ENCODE measurements at places on chromosomes 2 and 18. TPM values are rescaled to one million over a fixed set of nuclear protein-coding genes. Genes with fewer than 3 reads are reported as not detected.

DNA sequence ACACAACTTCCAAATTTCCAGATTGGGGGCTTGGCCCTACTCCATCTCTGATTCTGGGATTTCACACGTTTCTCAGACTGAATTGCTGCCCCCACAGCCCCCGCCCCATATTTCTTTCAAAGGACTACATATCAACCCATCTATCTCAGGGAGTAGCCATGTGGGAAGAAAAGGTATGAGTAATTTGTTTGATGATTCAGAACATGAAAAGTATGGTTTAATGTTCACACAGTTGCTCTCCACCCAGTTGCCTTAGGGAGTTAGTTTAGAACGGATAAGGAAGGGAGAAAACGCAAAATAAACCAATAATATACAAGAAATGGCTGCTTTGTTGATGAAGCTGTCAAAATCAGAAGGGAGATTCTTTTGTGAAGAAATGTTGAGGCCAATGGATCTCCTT, 145.1 kb downstream of the PIEZO2 start:
- peak; percentile 37 for DNase-seq

Gene DYSF
- 5.9 TPM for total RNA-seq

- no peak for DNase-seq
These were observed 123.7 kb upstream of the SATB2 start for GRCh38 chr2:199581408-199581807.

DNA sequence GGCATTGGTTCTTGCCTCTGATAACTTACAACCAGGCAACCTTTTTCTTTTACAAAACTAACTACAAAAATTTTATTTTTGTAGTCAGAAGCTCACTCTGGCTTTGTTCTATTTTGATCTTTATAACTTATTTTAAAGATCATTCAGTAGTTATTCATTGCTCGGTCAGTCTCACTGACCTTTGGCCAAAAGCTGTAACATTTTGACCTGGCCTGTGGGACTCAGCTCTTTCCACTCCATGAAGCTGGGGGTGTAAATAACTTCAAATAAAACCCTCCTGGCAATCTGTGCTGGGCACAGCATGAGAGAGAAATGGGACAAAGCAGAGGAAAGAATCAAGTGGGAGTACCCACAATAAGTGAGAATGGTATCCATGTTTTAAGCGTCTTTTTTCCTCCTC, 380.7 kb downstream of the SETBP1 start:
- DNase-seq = no peak

Gene SANBR
- 17.3 TPM for total RNA-seq

DNA sequence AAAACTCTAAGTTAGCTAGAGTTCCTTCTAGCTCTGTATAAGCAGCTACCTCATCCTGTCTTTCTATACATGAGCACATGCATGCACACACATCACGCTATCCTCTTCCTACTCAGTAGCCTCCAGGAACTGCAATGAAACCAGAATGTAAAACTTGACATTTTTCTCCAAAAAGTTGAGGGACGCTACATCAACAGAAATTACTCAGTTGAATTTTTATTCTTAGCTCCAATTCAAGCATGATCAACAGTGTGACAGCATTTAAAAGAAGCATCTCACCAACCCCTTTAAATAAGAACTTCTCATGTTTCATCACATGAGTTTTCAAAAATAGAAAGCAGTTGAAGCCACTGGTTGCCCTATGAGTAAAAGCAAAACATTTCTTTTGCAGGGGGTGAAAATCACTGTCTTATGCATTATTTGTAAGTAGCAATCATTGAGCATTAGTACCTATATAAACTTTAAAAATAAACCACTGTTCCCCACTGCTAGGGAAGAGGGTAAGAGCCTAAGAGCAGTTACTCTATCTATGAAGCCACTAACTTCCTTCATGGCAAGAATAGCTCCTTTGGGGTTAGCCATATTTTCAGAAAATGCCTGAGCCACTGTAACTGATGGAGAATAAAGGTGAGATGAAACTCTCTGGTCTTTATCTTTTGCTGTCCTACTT, 77.9 kb upstream of the ARL5A start:
- DNase-seq = no peak

Gene TMEM150A
- 4.0 TPM for total RNA-seq

- DNase-seq = no peak
These were observed 135.8 kb upstream of the APCDD1 start for GRCh38 chr18:10318691-10318970.

DNA sequence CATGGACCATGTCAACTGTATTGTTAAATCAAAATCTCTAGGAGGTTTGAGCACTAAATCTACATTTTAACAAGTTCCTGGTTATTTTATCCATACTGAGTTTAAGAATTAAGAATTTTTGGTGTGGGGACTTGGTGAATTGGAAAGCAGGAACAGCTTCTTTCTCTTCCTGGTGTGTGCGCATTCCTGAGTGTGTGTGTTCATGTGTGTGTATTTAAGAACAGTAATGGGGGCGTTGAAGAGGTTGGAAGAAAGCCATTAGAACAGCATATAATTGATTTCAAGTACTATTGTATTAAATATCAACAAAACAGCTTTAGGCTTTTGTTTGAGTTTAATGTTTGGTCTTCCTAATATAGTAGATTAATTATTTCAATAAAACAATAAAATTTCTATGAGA, 801.3 kb upstream of the ID2 start:
- DNase-seq = no peak

- DNase-seq = no peak
These were observed 41.1 kb upstream of the SCYGR1 start for GRCh38 chr2:227428731-227429285.

DNA sequence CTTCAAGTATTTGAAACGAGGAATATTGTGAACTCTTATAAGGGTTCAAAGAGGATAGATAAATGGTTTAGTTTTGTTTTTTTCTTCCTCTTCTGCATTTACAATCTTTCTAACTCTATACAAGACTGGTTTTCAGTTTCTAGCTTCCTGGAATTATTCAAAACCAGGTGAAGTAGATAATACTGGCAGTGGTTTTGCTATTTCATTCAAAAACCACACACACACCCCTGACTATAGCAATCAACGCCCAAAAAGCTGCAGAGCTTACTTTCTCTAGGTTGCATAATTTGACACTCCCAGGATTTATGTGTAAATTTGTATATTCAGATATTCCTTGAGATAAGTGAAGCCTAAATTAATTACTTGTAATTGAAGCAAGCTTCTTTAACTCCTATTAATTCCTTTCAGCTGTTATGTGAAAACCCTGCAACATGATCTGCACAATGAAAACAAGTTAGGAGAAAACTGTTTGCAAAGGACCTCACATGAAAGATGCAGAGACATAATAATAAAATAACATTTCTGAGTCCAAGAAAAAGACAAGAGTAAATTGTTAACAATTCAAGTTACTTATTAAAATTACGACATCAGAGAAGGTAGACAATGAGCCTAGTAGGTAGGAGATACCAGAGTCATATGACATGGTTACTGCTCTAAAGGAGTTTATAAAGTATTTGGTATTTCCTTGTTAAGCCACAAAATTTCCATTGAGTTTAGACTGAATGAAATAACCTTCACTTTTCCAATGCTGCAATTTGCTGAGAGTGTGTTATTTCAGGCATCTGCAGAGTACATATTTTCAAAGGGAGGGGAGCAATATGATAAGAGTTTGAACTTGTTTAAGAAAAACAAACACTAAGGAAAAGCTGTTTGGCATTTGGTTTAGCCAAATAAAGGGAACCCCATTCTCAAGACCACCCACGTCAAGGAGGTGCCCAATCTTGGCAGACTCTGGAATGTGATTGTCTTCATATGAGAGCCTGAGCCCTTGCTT, 1.6 kb upstream of the NFE2L2 start:
- no peak for DNase-seq

DNA sequence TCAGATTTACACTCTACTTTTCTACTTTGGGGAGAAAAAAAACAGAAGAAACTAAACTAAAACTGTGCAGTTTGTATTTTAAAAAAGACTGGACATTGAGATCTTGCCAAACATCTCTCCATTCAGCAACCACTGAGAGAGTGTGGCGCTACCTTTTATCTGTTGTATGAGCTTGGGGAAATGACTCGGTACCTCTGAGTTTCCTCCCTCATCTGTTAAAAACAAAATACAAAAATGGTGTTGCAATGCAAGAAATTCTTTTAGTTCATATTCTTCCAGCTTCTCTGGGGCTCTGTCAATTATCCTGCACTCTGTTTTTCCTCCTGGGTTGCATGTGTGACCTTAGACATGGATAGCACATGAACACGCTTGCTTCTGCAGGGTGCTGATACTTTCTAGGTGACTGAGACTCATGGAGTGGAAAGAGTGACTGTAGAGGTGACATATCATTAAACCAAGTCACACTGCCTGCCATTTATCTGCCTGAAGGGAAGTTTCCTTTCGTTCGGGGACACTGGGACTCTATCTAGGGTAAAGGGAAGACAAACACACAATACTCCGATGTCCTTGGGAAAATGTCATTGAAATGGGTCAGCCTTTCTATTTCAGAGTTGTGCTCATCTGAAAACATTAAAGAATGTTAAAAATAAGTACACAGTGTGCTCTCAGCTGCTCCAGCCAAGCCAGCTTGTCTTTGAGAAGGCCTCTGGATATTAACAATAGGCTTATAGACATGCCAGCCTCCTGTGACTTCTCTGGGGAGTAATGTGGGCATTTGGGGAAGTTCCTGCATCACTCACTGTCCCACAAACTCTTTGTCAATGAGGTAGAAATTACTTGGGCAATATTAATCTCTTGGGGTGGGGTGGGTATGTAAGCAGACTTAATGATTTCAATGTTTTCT, 91.4 kb downstream of the TRIB2 start:
- no peak for DNase-seq

Gene TMEM198
- 2.4 TPM for total RNA-seq

DNA sequence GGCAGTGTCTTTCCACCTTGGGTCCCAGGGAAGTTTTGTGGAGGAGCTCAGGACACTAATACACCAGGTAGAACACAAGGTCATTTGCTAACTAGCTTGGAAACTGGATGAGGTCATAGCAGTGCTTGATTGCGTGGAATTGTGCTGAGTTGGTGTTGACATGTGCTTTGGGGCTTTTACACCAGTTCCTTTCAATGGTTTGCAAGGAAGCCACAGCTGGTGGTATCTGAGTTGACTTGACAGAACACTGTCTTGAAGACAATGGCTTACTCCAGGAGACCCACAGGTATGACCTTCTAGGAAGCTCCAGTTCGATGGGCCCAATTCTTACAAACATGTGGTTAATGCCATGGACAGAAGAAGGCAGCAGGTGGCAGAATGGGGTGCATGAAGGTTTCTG, 5.9 kb downstream of the CTLA4 start:
- DNase-seq = no peak

GRCh38 chr2:69330781-69331180, 56.2 kb downstream of the GFPT1 start:
- DNase-seq = no peak

DNA sequence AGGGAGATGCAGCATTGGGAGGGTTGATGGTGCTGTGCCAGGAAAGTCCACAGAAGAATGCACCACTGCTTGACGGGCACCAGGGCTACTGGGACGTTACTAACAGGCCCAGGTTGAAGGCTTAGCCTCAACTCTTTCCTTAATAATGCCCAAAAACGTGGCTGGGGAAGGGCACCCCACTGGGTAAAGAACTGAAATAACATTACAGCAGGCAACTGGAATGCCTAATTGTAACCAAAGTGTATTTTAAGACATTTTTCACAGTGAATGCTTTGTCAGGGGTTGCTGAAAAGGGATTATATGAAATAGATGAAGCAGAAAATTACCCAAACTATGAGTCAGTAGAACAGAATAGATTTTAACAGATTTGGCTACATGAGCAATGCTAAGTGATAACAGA, 191.3 kb downstream of the CMPK2 start:
- no peak for DNase-seq

All from Daoy (cell line).